Activated effector memory CD4-positive, alpha-beta T cell treated with Interleukin-2 at 50 U/mL for 16 hours (primary cell): ENCODE measurements at places on chromosomes 2 and 18.

GRCh38 chr2:44171018-44171417, 2.3 kb downstream of the PPM1B start:
- no peak for DNase-seq

DNA sequence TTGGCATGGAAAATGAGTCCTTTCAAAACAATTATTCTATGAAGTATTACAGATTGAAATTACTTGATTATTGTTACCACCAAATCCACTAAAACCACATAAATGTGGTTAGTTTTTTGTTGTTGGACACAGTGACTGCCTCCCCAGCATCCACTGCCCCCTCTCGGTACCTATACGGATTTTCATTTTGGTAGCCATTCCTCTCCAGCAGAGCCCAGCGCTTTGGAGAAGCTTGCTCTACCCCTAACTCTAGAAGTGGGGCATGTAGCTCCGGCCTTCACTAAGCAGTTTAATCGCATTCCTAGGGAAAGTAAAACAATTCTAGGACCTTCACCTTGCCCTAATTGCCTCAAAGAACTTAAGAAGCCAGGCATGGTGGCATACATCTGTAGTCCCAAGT, 24.2 kb downstream of the OLA1 start:
- DNase-seq, result no peak

DNA sequence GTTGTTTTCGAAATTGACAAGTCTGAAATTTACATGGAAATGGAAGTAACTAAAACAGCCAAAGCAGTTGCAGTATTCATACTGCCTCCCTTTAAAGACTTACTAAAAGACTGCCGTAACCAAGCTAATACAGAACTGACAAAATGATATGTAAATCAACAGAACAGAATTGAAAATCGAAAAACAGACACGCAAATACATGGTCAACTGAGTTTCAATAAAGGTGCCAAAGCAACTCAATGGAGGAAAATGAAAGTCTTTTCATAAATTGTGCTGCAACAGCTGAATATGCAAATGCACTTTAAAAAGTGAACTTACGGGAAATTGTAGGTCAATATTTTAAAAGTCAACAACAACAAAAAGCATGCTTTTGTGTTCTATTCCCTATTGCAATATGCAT, 34.2 kb downstream of the TMEM131 start:
- no peak for DNase-seq

GRCh38 chr2:47243596-47244323, 88.7 kb upstream of the STPG4 start:
- DNase-seq, result no peak

DNA sequence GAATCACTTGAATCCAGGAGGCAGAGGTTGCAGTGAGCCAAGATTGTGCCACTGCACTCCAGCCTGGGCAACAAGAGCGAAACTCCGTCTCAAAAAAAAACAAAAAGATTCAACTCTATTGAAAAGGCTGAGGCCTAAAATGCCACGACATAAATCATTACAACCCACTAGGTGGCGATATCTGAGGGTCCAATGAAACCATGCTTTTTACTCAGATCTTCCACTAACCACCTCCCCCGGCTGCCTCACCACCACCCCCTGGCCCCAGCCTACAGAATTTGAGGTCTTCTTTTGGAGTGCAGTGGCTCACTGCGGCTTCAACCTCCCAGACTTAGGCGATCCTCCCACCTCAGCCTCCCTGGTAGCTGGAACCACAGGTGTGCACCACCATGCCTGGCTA, 57.5 kb downstream of the AP1S3 start:
- DNase-seq, result peak; percentile 4

- DNase-seq, result no peak
These were observed 13.6 kb downstream of the EML4 start for GRCh38 chr2:42182654-42183308.

- DNase-seq, result no peak
These were observed 68.5 kb downstream of the TMEM18 start for GRCh38 chr2:608711-609110.

- DNase-seq, result no peak
These were observed 488.0 kb upstream of the ZEB2 start for GRCh38 chr2:145007960-145008263.

GRCh38 chr2:71462056-71462605, 8.8 kb downstream of the DYSF start:
- DNase-seq, result no peak

GRCh38 chr18:74373428-74373827, 57.8 kb downstream of the C18orf63 start:
- peak; percentile 29 for DNase-seq

DNA sequence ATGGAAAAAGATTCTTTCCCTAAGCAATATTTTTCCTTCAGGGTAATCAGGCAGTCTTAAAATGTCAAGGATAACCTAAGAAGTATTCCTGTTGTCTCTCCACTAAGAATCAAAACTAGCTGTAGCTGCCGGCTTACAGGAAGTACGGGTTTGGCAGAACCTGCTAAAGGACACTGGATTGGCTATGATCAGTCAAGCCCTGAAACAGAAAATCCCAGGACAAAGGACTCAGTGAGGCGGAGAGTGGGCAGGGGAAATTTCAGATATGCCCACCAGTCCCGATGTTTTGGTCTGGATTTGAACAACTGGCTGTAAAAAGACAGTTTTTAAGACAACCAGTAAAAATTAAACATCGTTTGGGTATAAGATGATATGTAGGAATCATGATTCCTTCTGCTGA, 155.7 kb downstream of the HDAC4 start:
- no peak for DNase-seq

GRCh38 chr2:198873503-198874471, 584.0 kb downstream of the SATB2 start:
- DNase-seq, result no peak

DNA sequence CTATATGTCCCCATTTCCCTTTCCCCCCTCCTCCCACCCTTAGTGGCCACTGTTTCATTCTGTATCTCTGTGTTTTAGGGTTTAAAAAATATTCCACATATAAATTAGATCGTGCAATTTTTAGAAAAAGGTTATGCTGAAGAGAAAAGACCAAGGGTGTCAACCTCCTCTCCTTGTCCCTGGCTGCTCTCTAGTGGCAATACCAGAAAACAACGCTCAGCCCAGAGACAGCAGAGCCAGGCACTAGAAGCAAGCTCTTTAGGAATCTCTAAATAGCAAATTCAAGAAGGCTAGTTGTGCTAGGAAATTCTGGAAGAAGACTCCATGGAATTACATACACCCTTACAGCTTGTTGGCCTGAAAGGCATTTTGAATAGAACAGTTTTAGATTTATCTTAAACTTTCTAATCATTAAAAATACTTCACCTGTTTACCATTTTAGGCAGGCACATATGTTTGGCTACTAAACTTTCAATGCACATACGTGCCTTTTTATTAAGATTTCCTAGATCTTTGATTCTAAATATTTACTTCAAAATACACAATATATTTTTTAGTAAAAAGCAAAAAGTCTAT, 35.1 kb upstream of the RASGRP3 start:
- DNase-seq, result no peak

DNA sequence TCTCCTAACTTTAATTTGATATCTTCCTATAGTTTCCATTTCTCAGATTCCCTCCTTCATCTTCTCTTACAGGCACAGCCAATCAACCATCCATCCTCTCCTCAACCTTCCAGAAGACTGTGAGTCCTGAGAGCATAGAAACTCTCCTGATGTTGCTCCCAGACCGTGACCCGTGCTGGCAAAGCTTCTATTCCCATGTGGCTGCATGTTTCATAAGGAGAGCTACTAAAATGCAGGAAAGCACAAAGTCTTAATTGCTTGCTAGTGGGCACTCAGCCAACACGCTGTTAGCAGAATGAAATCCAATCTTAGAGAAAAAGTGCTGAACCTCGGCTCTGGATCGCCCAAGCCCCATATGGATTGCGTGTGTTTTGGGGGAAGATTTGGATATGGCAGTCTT, 1244.7 kb upstream of the ZEB2 start:
- DNase-seq, result no peak

GRCh38 chr2:165953306-165953654, 296 bp downstream of the TTC21B start:
- DNase-seq, result no peak

- no peak for DNase-seq
These were observed 10.9 kb downstream of the CERS6 start for GRCh38 chr2:168466834-168467565.

DNA sequence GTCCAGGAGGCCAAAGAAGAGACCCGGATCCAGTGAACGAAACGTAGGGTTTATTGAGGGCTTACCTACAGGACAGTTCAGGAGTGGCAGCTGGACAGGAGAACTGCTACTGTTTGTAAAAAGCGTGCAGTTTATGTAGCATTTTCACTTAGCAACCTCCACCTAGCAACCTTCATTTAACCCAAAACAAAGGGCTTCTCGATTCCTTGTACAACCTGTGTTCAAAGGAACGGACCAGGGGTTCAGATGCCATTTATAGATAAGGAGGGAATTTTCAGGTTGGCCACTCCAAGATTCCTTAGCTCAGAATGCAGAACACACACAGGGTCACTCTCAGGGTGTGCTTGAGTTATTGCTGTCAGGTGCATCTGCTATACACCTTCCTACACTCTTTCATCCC, 65.1 kb upstream of the YWHAQ start:
- DNase-seq, result no peak
